WTC11 (cell line): ENCODE measurements at places on chromosomes 13 and 19. TPM values are rescaled to one million over a fixed set of nuclear protein-coding genes. Genes with fewer than 3 reads are reported as not detected.
A peak's percentile ranks its signal among the peaks of the same experiment; 100 is the strongest.

TNFSF13B gene
- 0.39 TPM in 1 of 3 replicates, not detected in the others for total RNA-seq

- no peak for DNase-seq
Observed at GRCh38 chr19:33557720-33558119, 36.1 kb upstream of the PEPD start.

GRCh38 chr13:35388441-35389355, 87.8 kb downstream of the MAB21L1 start:
- no peak for DNase-seq

RXFP2 gene
- not detected in 3 replicates for total RNA-seq

GRCh38 chr19:11138601-11139300, 16.8 kb downstream of the SPC24 start:
- DNase-seq: peak; percentile 44

CGB1 gene
- 0.87 TPM in 1 of 3 replicates, not detected in the others for total RNA-seq

LRP3 gene
- total RNA-seq: 37.7 to 47.0 TPM (median 39.5 TPM) in 3 replicates

GRCh38 chr13:114106991-114107685, 25.3 kb downstream of the RASA3 start:
- peak; percentile 9 for DNase-seq

- peak; percentile 29 for DNase-seq
Observed at GRCh38 chr19:5880604-5881078, 10.3 kb upstream of the FUT5 start.

- DNase-seq: no peak
Observed at GRCh38 chr13:46665633-46666482, 112.9 kb downstream of the LRCH1 start.

- DNase-seq: no peak
Observed at GRCh38 chr19:29390742-29391141, 135.1 kb upstream of the VSTM2B start.

GRCh38 chr19:13095393-13095784, 7.3 kb downstream of the LYL1 start:
- DNase-seq: peak; percentile 84

DNA sequence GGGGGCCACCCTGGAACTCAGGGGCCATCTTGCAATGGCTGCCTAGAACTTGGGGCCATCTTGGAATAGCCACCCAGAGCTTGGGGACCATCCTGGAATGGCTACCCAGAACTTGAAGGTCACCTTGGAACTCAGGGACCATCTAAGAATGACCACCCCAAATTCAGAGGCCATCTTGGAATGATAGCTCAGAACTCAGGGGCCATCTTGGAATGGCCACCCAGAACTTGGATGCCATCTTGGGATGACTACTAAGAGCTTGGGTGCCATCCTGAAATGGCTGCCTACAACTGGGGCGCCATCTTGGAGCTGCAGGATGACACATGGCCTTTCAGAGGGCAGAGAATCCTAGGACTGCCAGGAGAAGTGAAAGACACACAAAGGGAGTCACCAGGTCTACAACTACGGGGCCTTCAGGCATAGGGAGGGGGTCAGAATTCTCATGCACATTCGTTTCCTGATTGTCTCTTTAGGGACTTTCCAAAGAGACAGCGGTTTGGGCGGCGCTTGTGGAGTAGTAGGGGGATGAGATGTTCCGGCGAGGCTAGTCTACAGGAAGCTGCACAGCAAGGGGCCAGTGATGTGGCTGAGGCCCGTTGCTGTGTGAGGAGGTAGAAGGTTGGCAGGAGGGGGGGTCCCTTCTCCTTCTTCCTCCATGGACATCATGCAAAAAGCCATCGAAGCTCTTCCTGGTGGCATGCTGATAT, 125.0 kb downstream of the IER2 start:
- no peak for DNase-seq

DNA sequence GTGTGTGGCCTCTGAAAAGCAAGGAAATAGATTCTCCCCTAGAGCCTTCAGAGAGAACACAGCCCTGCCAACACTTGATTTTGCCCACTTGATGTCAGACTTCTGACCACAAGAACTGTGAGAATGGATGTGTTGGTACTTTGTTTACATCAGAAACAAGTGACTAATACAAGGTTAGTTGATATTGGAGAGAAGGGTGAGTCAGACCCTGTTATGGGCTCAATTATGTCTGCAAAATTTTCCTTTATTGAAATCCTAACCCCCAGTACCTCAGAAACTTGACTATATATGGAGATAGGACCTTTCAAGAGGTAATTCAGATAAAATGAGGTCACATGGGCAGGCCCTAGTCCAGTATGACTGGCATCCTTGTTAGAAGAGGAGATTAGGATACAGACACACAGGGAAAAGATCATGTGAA, 226.7 kb downstream of the RFC3 start:
- DNase-seq: no peak

FLT1 gene
- total RNA-seq: 66.3 to 71.0 TPM (median 66.8 TPM) in 3 replicates

CYP4F2 gene
- 0.24 to 1.2 TPM (median 0.34 TPM) in 3 replicates for total RNA-seq

ABHD8 gene
- 13.2 to 18.1 TPM (median 17.6 TPM) in 3 replicates for total RNA-seq

DCT gene
- total RNA-seq: not detected in 3 replicates

RNF225 gene
- total RNA-seq: 1.1 to 1.8 TPM (median 1.5 TPM) in 3 replicates

LIM2 gene
- total RNA-seq: not detected in 3 replicates

GRCh38 chr13:113124211-113124970, 1.8 kb downstream of the F10 start:
- no peak for DNase-seq

- DNase-seq: no peak
Observed at GRCh38 chr19:46295401-46296201, 1.2 kb upstream of the HIF3A start.

GRCh38 chr13:43977911-43978310, 98.2 kb downstream of the LACC1 start:
- no peak for DNase-seq

SULT2A1 gene
- 0.18 to 0.32 TPM (median 0.31 TPM) in 3 replicates for total RNA-seq

ZNF536 gene
- 0.34 to 0.37 TPM (median 0.35 TPM) in 3 replicates for total RNA-seq

IGLON5 gene
- total RNA-seq: 41.2 to 64.1 TPM (median 60.2 TPM) in 3 replicates

PVR gene
- total RNA-seq: 13.7 to 15.9 TPM (median 15.0 TPM) in 3 replicates

GRCh38 chr19:46610851-46611770, 10.0 kb downstream of the CALM3 start:
- DNase-seq: peak; percentile 8

DNA sequence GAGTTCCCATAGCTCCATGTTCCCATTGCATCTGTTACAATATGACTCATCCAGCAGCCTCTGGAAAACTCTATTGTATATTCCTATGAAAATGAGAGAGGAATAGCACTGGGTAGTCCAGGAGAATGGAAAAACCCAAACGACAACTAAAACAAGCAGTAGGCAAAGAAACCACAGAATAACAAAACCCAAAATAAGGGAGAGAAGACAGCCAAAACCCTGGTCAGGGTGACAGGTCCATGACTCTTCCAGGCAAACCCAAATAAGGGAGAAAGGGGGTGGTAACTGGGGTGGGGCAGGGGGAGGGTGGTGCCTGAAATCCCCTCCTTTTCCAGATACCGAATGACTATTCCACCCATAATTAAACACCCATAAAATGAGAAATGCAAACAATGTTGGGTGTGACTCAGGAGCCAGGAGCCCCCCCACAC, 4.0 kb upstream of the ZNF8 start:
- no peak for DNase-seq

MAMSTR gene
- 1.4 to 2.2 TPM (median 1.6 TPM) in 3 replicates for total RNA-seq

GRCh38 chr13:24512197-24512907, at the start of gene PARP4:
Gene PARP4 (minus strand): TSS chr13:24512778. CDS start chr13:24503776, 9,002 bp downstream.
- DNase-seq: peak; percentile 78

DNA sequence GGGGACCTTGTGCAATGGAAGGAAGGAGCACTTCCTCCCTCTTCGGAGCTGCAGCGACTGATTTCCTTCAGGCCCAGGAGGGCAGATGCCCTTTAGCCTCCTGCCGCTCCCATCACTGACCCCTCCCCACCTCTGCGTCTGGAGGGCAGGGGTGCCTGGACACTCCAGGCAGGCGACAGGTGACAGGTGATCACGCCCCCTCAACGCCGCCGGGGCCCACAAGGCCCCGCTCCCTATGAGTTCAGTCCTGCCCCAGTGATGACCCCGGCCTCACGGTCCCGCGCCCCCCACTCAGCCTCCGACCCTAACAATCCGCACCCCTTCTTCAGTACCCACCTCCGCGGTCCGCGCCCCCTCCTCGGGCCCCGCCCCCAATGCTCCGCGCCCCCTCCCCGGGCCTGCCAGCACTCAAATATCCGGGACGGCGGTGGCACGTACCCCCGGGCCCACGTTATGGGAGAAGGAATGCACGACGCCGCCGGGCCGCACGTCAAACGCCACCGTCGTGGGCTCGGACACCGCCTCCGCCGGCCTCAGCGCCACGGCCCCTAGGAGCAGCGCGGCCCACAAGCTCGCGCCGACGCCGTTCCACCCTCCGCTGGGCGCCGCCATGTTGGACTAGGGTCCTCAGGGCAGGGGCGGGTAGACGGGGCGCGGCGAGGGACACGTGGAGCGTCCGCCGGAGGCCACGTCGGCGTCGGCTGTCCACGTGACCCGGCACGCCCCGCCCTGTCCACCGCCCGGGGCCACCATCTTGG, at the start of gene MYDGF:
Gene MYDGF, minus strand, starts transcription at position 620 of the 758 bp plus-strand sequence. Its CDS starts 8 bp downstream, at position 612.
- peak; percentile 94 for DNase-seq

DNA sequence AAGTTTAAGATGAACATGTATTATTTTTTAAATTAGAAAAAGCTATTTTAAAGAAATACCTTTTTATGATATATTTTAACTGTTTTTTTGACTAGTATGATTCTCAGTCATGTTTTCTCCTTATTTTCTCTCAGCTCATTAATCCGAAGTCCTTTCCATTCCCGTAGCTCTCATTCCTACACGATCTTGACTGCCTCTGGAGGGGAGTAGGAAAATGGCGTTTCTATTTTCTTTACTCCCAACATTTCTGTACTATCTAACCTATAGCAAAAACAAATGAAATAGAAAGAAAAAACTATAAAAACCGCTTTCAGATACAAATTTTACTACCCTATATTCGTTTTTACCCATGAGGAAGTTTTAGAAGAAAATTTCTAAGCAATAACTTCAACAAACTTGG, 343.8 kb downstream of the RBM26 start:
- no peak for DNase-seq

ZNF490 gene
- total RNA-seq: 7.3 to 7.7 TPM (median 7.6 TPM) in 3 replicates

GRCh38 chr13:40506592-40507446, 159.6 kb downstream of the FOXO1 start:
- DNase-seq: no peak

GRCh38 chr19:42269478-42270345, 660 bp downstream of the CIC start:
- DNase-seq: no peak

DNA sequence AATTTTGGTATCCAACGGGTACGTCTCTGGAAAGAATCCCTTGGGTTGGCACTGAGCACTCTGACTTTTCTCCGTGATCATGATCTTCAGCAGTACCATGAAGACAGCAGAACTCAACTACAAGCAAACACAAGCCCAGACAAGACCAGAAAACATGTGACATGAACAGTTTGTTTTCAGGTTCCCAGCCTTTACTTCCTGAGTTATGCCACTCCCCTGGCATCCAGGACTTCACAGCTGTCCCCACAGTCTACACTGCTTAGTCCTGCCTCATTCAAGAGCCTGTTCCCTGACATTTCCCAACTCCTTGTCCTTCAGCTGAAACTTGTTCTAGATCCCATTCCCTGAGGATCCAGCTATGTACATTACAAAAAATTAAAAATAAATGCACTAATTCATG, 4.9 kb upstream of the N4BP2L1 start:
- DNase-seq: no peak

DNA sequence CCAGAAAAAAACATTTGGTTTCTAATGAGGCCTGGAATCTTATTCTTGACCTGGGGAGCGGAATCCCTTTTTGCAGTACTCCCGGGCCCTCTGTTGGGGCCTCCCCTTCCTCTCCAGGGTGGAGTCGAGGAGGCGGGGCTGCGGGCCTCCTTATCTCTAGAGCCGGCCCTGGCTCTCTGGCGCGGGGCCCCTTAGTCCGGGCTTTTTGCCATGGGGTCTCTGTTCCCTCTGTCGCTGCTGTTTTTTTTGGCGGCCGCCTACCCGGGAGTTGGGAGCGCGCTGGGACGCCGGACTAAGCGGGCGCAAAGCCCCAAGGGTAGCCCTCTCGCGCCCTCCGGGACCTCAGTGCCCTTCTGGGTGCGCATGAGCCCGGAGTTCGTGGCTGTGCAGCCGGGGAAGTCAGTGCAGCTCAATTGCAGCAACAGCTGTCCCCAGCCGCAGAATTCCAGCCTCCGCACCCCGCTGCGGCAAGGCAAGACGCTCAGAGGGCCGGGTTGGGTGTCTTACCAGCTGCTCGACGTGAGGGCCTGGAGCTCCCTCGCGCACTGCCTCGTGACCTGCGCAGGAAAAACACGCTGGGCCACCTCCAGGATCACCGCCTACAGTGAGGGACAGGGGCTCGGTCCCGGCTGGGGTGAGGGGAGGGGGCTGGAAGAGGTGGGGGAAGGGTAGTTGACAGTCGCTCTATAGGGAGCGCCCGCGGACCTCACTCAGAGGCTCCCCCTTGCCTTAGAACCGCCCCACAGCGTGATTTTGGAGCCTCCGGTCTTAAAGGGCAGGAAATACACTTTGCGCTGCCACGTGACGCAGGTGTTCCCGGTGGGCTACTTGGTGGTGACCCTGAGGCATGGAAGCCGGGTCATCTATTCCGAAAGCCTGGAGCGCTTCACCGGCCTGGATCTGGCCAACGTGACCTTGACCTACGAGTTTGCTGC, at the start of gene ICAM4:
Gene ICAM4, plus strand, starts transcription at position 153 of the 935 bp plus-strand sequence. Its CDS starts 58 bp downstream, at position 211.
- peak; percentile 71 for DNase-seq
